ENCODE measurements at places on chromosomes 4 and X.

DNA sequence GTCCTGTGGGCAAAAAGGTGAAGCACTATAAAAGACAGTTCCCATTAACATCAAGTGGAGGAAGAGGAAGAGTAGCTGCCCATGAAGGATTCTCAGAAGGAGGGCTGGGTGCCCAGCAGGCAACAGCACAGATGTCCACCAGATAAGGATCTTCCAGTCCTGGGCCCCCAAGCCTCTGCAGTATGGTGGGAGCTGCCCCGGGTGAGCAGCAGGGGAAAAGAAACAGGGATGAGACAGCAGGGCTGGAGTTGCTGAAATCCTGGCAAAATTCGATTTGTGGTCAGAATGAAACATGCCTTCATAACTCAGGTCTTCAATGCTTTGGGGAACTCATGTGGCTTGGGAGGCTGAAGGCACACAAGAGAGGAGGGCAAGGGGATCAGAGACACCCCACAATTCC is 94.6 kb downstream of the RASL11B start:
- DNase-seq: no peak

GRCh38 chrX:40849906-40850823 is 114.8 kb upstream of the MED14 start:
- no peak for DNase-seq

GRCh38 chr4:6591781-6592180 is 16.8 kb downstream of the MAN2B2 start:
- no peak for DNase-seq

GRCh38 chr4:64271601-64272081 is 137.6 kb downstream of the TECRL start:
- DNase-seq: no peak

DNA sequence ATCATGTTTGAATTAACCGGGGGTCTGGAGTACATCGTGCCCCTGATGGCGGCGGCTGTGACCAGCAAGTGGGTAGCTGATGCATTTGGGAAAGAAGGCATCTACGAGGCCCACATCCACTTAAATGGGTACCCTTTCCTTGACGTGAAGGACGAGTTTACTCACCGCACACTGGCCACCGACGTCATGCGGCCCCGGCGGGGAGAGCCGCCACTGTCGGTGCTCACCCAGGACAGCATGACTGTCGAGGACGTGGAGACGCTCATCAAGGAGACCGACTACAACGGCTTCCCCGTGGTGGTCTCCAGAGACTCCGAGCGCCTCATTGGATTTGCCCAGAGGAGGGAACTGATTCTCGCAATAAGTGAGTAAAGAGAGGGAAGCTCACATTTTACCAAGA is 56.9 kb downstream of the CLCN4 start:
- DNase-seq: no peak

GRCh38 chr4:24067367-24068193 is 177.7 kb upstream of the PPARGC1A start:
- no peak for DNase-seq

DNA sequence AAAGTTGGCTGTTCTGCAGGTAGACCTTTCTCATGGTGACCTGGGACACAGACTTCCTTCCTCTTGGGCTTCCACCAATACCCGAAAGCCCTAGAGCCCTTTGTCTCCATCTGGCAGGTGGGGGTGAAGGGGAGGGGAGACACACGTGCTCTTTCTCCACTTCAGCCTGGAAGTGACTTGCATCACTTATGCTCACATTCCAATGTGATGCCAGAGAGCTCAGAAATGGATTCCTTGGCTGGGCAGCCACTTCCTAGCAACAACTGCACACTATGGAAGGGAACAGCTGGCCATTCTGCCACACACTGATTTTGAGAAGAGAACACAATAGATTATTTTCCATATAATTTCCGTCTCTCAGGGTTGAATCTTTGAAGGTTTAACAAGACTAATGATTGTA is 36.3 kb downstream of the C4orf51 start:
- DNase-seq: no peak

DNA sequence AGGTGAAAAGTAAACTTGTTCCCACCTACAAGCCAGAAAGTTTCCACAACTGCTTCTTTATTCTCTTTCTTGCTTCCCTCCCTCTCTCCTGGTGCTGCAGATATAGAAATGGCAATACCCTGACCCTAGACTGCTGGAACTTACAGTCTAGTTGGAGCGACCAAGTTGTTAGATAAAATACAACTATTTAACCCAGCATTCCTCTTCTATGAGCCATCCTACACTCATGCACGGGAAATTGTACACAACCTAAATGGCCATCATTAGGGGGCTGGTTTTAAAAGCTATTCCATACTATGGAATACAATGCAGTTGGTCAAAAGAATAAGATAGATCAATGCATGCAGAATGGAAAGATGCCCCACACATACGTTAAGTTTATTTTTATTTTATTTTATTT is 41.1 kb downstream of the PJA1 start:
- DNase-seq: no peak

DNA sequence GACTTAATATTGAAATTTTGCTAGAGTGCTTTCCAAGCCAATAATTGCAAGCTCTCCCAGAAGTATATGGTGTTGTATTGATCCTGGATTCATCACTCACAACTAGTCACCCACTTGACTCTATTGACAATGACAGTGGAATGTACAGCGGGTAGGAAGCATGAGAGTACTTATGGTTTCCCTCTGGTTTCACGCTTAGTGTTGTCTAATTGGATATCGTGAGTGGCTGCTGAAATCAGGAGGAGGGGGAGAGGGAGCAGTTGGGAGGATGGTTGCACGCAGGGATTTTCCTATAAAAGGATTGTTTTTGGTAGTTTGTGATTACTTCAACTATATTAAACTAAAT is 1819.5 kb upstream of the TENM3 start:
- DNase-seq: no peak

- DNase-seq: no peak
Observed at GRCh38 chr4:87901422-87901992, 68.7 kb downstream of the MEPE start.

- no peak for DNase-seq
Observed at GRCh38 chr4:108359986-108360681, 191.4 kb upstream of the LEF1 start.

DNA sequence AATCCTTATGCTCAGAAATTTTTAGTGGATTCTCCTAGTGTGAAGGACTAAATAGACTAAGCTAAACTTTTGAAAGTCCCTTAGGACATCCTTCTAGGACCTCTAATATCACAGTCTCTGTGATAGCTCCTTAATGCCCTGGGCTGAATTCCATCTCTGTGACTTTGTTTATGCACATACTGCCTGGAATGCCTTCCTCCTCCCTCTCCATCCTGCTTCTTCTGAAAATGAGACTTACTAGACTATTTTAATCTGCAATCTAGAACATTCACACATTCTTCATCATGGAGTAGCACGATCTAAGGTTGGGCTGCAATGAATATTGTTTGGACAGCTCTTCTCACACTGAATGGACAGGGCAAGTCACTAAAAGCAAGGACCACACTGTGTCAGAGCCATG is 65.0 kb upstream of the MSX1 start:
- no peak for DNase-seq

GRCh38 chr4:33737726-33738125 is 2506.6 kb downstream of the ARAP2 start:
- DNase-seq: no peak

- no peak for DNase-seq
Observed at GRCh38 chr4:145097331-145097820, 620 bp downstream of the ANAPC10 start.

DNA sequence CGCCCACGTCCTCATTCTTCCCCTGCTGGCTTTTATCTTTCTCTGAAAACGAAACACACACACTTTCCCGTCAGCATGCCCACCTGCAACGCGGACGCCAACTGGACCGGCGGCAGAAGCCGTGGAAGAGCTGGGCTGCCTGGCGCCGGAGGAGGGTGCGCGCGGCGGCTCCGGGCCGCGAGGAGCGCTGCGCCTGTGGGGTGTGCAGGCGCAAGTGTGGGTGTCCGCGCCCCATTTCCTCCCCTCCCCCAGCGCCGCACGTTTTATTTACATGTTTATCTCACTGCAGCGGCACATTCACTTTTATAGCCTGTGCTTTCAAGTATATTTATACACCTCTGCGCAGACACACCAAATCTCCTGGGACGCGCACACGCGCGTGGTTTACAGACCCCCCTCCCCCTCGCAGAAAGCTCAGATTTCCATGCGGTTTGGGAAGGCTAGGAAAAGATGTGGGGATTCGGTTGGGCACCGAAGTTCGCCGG is 1.5 kb downstream of the PITX2 start:
- DNase-seq: no peak

DNA sequence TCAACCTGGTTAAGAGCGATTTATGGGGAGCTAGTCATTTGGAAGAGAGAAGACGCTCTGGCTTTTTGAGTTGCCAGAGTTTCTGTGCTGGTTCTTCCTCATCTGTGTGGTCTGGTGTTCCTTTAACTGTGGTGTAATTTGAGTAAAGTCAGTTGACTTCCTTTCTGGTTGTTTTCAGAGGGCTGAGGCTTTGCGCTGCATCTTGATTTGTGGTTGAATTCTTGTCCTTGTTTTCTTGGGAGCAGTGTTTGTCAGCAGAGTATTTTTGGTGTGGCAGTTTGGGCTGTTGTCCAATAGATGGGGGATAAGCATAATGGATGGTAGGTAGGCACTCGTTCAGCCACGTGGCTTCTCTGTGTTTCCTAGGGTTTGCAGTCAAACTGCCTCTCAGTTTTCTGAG is 2143.2 kb upstream of the TENM3 start:
- DNase-seq: no peak

DNA sequence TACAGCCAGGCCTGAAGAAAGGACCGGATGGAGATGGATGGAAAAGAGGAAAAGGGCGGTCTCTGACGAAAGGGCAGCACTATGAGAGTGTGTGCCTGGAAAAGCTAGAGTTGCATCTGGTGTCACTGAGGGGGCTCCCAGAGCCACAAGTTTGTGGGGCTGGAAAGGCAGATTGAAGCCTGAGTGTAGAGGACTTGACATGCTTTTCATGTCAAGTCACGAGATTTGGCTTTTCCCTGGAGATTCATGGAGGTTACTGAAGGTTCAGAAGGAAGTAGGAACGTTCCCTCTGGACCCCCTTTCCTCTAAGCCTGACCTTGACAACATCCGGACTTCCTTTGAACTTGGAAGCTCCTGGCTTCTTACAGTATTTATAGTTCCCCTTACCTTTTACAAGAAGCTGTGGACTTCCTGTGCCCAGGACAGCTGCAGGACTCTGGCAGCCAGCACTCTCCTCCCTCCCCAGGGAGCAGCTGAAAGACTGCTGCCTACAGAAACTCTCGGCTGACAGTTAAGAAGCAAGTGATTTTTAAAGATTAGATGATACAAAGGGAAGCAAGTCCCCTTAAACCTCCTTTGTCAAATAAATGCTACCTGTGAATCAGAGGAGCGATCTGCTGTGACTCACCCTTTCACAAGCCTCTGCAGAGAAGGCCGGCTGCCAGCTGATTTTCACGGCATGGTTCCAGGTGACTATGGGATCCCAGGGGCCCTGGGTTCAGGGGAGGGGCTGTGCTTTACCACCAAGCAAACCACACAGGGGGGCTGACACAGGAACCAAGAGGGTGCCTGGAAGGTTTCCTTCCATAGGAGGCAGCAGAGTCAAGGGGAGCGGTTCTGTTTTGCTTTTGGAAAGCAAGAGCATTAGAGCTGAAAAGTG is 72.9 kb upstream of the STIM2 start:
- no peak for DNase-seq

GRCh38 chr4:101142259-101142658 is 205.1 kb downstream of the PPP3CA start:
- no peak for DNase-seq

DNA sequence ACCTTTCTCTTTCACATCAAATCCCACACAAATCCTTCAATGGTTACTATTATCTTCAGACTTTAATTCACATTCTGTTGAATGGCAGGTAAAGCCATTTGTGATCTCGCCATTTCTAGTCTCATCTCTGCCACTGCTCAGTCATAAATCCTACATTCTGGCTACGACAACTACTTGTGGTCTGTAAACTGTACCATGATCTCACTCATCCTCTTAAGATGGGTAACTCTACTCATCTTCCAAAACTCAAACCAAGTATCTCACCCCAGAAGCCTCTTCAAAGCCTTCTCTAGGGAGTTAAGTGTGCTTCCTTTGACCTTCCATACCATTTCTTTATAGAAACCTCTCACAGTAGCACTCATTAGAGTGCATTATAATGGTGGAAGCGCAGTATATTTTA is 101.8 kb downstream of the NEK1 start:
- no peak for DNase-seq

- no peak for DNase-seq
Observed at GRCh38 chr4:77636902-77637301, 31.3 kb downstream of the CXCL13 start.

- DNase-seq: no peak
Observed at GRCh38 chr4:13540446-13541175, 3.7 kb downstream of the NKX3-2 start.

DNA sequence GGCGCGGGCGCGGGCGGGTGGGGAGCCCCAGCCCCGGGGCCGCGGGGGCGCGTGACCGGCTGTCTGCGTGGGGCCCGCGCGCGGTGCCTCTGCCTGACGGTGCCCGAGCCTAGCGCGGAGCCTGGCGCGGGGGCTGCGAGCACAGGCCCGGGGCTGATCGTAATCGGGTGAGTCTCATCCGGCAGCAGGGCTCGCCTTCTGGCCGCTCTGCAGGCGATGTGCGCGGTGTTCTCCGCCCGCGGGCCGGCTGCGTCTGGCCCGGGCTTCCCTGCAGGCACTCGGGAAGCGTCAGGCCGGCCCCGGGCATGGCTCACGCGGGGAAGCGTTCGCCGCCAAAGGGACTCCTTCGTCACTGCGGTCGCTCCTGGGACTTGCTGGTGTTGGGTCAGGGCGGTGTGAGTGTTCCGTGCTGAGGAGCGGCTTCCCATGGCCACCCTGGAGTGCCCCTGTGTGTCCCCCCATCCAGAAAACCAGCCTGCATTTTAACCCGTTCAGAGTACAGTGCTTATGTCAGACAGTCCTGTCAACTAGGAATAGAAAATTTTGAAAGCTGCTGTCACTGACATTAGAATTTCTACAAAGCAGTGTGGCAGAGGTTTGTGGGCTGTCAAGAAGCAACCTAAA is 40.6 kb downstream of the FAM149A start:
- DNase-seq: no peak

GRCh38 chr4:4791299-4792111 is 68.0 kb upstream of the MSX1 start:
- no peak for DNase-seq

- DNase-seq: no peak
Observed at GRCh38 chrX:7993873-7994272, 66.7 kb upstream of the PNPLA4 start.

- DNase-seq: no peak
Observed at GRCh38 chr4:174222266-174222872, 61.1 kb downstream of the FBXO8 start.

DNA sequence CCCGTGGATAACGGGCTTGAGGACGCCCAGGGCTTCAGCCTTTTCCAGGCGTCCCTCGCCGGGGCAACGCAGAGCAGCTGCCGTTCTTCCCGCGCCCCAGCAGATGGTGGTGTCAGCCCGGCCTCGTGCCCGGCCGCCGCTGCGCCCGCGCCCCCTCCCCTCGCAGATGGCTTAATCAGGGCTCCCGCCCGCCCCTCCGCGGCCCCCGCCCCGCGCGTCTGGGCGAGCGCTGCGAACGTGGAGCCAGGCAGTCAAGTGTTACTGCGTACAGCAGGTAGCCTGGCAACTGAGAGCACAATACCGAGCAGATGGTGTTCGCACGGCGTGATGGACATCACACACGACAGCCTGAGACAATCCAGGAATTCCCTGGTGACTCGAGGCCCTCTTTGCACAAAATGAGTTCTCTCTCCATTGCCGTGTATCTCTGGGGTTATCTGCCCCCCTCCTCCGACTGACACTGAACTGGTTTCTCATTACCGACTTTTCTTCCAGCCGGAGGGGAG is 69.3 kb downstream of the MGST2 start:
- DNase-seq: peak; percentile 15

GRCh38 chr4:65667506-65668041 is 2.7 kb downstream of the EPHA5 start:
- no peak for DNase-seq

- no peak for DNase-seq
Observed at GRCh38 chr4:19947349-19947748, 304.4 kb upstream of the SLIT2 start.
